ENCODE measurements at places on chromosomes 12 and 14. TPM values are rescaled to one million over a fixed set of nuclear protein-coding genes. Genes with fewer than 3 reads are reported as not detected.

DNA sequence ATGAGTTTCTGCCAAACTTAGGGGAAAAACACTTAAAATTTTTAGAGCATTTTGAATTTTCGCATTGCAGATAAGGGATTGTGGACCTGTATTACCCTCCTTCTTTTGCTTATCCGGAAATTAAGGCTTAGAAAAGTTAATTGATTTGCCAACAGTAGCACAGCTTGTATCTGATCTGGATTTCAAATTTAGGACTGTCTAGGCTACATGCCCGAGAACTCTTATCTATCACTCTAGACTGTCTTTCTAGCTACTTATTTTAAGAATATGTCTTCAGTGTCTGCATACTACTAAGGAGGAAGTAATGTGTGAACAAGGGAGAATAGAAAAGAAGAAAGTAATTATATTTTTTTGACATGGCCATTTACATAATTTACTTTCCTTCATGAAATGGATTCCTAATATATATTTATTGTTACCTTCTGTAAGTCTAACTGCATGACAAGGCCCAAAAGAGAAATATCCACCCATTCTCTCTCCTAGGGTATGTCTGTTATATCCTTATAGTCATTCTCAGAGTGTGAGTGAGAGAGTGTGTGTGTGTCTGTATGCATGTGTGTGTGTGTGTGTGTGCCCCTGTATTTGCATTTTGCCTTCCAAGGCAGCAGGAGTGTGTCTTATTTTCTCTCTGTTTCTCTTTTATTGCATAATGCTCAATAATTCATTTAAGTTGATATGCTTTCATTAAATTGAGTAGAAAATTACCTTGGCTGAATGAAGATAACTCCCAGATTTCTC, 132.1 kb downstream of the SLC5A8 start:
- no peak for DNase-seq

DNA sequence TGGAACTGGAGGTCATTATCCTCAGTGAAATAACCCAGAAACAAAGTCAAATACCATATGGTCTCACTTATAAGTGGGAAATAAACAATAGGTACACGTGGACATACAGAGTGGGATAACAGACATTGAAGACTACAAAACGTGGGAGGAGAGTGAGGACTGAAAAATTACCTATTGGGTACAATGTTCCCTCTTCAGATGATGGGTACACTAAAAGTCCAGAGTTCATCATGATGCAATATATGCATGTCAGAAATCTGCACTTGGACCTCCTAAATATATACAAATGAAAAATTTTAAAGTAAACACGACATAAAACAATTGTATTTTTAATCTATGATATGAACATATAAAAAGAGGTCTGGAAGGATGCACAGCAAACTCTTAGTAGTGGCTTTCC, 71.2 kb downstream of the SLC38A4 start:
- DNase-seq: no peak

GRCh38 chr14:74249433-74250375, 10.5 kb downstream of the VSX2 start:
- DNase-seq: no peak

DNA sequence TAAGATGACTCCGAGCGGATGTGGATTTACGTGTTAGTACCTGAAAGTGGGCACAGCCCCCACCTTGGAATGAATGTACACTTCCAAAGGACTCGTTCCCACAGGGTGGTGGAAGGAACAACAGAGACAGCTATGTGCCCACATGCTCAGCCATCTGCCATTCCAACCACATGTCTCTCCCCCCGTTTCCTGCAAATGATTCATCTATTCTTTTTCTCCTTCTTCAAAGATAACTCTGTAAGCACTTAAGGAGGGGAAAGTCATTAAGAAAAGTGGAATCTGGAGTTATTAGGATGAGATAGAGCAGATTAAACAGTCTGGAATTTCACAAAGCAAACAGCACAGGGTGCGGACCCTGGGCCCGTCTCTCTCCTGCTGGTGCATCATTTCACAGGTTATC, 18.5 kb upstream of the DUSP6 start:
- DNase-seq: no peak

DNA sequence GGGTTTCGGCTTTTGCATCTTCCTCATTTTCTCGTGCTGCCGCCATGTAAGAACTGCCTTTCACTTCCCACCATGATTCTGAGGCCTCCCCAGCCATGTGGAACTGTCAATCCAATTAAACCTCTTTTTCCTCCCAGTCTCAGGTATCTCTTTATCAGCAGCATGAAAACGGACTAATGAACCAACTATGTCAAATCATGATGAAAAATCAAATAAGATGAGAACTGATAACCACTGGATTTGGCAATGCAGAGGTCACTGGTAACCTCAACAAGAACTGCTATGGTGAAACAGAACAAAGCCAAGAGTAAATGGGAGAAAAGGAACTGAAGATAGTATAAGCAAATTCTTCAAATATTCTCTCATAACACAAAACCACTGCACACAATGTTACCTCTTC, 6.0 kb downstream of the EML5 start:
- DNase-seq: no peak

DNA sequence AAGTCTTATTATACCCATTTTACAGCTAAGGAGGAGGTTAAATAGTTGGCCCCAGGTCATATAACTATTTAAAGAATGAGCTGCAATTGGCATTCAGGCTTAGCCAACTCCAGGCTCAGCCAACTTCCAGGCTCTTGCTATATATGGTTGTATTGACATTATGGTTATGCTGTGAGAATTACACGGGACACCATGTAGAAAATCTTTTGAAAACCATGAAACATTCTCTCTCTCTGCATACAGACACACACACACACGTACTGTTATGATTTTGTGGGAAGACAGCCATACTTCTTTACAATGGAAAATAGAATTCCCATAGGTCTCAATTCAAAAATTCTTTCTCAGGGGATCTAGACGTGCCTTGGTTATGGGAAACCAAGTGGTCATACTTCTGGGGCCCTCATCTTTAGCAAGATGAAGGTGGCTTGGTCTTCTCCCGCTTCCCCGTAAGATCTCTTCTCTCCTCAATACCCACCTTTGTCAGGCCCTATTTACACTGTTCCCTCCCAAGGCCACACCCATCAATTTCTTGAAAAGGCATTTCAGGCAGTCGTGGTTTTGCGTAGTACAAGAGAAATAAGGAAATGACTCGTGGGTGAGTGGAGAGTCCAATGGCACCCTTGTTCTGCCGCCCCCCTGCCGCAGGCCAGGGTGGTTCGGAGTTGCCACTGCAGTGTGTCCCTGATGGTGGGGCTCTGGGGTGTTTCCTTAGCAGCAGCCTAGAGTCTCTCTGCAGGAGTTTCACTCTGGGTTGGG, 10.0 kb upstream of the GPRC5A start:
- DNase-seq: no peak

GRCh38 chr14:72745991-72746980, 147.6 kb downstream of the DPF3 start:
- DNase-seq: peak; percentile 41

DNA sequence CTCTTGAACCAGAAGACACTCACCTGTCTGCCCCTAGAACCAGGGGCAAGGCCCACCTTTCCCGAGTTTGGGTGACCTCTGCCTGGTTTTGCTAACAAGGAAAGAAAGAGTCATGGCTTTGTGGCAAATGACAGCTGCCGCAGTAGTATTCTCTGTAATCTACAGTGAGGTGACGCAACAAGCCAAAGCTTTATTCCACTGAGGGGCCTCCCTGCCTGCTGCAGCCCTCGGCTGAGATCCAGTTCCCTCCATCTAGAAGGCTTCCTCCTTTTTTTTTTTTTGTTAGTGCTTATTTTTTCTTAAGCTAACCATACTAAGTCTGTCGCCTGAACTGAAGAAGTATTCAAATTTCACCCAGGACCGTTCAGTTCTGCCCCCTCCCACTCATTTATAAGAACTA, 142.3 kb upstream of the TMCC3 start:
- no peak for DNase-seq

GRCh38 chr12:39205969-39206368, 237.0 kb downstream of the KIF21A start:
- no peak for DNase-seq

GRCh38 chr14:50677527-50678063, 9.5 kb upstream of the SAV1 start:
- no peak for DNase-seq

TAS2R13 gene
- total RNA-seq: 1.3 TPM

GARIN6 gene
- total RNA-seq: not detected

DPY19L2 gene
- 0.61 TPM for total RNA-seq

GPR68 gene
- total RNA-seq: 4.9 TPM

CRACR2A gene
- total RNA-seq: 27.0 TPM

TMEM253 gene
- not detected for total RNA-seq

SLC41A2 gene
- 11.5 TPM for total RNA-seq

CEP170B gene
- 8.3 TPM for total RNA-seq

KRT6A gene
- total RNA-seq: not detected

GXYLT1 gene
- total RNA-seq: 10.5 TPM

FAM181A gene
- total RNA-seq: not detected
